Thyroid gland (tissue), 4 donors: ENCODE measurements at places on chromosomes 5 and 9. TPM values are rescaled to one million over a fixed set of nuclear protein-coding genes. Genes with fewer than 3 reads are reported as not detected.

Gene ANGPTL2
- 11.4 TPM for total RNA-seq

Gene ANKRD31
- 0.81 TPM for total RNA-seq

Gene ARL14EPL
- total RNA-seq, result not detected

Gene DAB2IP
- 47.1 TPM for total RNA-seq

Gene FCN1
- not detected for total RNA-seq

Gene GPX8
- 34.0 TPM for total RNA-seq

Gene NINJ1
- 82.9 TPM for total RNA-seq
